ENCODE measurements at places on chromosomes 12 and 14.
A peak's percentile ranks its signal among the peaks of the same experiment; 100 is the strongest.

GRCh38 chr14:75340921-75341320 is 62.3 kb downstream of the FOS start:
- DNase-seq, result no peak

GRCh38 chr14:90095096-90095495 is 33.3 kb downstream of the KCNK13 start:
- no peak for DNase-seq

DNA sequence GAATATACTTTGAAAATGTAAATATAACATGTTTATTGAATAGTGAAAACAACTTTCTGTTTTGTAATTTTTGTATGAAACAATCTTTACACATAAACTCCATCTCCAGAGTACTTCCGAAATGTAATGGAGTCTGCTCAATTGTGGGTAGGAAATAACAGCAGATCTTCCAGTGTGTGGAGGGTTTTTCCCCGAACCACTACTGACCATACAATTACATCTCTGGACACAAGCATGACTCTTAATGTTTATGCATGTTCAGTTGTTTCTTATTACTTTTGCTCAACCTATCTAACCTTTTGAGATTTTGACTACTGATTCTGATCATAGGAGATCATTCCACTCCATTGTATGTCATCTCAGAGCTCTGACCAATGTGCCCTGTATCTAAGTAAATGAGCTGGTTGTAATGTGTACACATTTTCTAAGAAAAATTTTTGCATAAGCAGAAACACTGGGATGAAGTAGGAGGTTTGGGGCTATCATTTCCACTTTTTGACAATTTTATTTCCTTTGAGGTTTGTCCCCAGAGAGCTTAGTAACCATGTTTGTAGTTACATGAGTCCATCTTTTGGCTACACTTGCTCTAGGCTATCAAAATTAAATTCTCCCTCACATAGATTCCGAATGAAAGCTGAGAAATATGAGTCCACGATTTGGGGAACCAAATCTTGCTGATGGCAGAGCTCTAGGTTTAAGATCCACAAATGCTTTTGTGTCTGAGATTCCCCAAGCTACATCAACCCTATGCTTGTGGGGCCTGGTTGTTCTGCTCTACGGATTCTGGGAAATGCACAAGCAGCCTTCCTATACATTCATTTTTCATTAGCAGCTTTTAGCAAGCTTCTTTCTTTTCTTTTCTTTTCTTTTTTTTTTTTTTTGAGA is 21.4 kb upstream of the CLEC4D start:
- DNase-seq, result no peak

- DNase-seq, result no peak
These were observed 424.4 kb upstream of the LMO3 start for GRCh38 chr12:17030338-17030737.

DNA sequence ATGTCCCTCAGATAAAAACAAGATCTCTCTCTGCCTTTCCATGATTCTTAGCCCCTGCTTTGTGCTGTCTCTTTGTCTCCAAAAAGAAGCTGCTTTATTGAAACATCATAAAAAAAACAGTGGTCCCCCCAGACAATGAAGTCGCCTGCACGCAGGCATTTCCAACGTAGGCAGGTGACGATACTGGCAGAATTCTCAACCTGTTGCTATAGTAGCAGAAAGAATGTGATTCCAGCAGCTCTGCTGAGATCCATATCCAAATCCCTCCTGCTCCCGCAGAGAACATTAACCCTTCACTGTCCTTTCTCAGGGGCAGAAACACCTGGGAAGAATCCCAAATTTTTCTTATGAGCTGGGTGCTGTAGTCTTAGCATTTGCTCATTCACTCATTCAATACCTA is 84.8 kb downstream of the STON2 start:
- DNase-seq, result no peak

DNA sequence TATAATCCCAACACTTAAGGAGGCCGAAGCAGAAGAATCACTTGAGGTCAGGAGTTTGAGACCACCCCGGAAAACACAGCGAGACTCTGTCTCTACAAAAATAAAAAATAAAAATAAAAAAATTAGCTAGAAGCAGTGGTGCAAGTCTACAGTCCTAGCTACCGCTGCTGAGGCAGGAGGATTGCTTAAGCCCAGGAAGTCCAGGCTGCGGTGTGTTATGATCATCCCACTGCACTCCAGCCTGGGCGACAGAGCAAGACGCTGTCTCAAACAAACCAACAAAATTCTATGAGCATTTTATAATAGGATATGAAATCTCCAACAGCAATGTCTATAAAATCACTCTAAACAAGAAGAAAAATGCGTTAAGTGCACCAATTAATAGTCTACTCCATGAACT is 75.3 kb downstream of the PPP1R12A start:
- no peak for DNase-seq

GRCh38 chr14:102785595-102785963 is 8.3 kb downstream of the TRAF3 start:
- DNase-seq, result no peak

GRCh38 chr12:109134186-109134917 is 18.0 kb downstream of the ACACB start:
- DNase-seq, result peak; percentile 9
